ENCODE measurements at places on chromosomes 2 and 18.

DNA sequence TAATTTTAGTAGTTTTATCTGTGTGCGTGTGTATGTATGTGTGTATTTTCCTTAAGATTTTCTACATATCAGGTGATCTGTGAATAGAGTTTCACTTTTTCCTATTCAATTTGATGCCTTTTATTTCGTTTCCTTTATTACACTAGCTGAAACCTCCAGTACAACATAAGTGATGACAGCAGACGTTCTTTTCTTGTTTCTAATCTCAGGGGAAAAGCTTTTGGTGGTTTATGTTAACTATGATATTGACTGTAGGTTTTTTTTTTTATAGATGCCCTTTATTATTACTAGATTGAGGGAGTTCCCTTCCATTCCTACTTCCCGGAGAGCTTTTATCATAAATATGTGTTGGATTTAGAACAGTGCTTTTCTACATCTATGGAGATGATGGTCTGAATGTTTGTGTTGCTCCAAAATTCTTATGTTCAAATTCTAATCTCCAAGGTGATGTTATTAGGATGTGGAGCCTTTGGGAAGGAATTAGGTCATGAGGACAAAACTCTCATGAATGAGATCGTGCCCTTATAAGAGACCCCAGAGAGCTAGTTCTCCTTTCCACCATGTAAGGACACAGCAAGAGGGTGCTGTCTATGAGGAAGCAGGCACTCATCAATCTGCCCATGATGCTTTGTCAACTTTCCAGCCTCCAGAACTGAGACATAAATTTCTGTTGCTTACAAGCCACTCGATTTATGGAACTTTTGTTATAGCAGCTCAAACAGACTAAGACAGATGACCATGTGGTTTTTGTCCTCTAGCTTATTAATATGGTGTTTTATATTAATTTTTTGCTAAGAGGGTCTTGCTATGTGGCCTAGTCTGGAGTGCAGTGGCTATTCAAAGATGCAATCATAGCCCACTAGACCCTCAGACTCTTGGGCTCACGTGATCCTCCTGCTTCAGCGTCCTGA, 5.9 kb upstream of the RHBDD1 start:
- H3K27me3 ChIP-seq: no peaks in the 10 kb centered on the region
- H3K4me1 ChIP-seq: peaks cover 5% of the 10 kb centered on the region
- peaks cover 4% of the 10 kb centered on the region for H3K36me3 ChIP-seq
- DNase-seq: no peak

DNA sequence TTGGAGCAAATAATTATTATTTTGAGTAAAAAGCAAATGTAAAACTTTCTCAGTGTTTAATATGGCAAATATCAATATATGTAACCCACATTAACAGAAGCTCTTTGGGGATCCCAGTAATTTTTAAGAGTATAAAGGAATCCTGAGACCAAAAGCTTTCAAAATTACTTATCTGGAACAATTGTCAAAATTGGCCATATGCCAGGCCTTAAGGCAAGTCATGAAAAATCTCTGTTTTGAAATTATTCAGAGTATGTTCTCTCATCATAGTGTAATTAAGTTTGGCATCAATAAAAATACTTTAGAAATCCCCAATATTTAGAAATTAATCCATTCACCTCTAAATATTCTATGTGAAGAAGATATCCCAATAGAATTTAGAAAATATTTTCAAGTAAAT, 225.3 kb upstream of the ARL4C start:
- H3K36me3 ChIP-seq: no peaks in the 10 kb centered on the region
- no peak overlapping the region for H3K27ac ChIP-seq
- H3K27me3 ChIP-seq: peaks cover 6% of the 10 kb centered on the region
- no peak for DNase-seq
- no peak overlapping the region for H3K4me3 ChIP-seq

- H3K4me3 ChIP-seq: no peak overlapping the region
- no peak overlapping the region for H3K27ac ChIP-seq
These were observed 167.6 kb downstream of the KCNS3 start for GRCh38 chr2:18046017-18046416.

- H3K27me3 ChIP-seq: no peaks in the 10 kb centered on the region
- H3K4me1 ChIP-seq: peaks cover 6% of the 10 kb centered on the region
- H3K4me3 ChIP-seq: no peak overlapping the region
- no peak for DNase-seq
These were observed 10.6 kb upstream of the HNRNPLL start for GRCh38 chr2:38613126-38613848.

DNA sequence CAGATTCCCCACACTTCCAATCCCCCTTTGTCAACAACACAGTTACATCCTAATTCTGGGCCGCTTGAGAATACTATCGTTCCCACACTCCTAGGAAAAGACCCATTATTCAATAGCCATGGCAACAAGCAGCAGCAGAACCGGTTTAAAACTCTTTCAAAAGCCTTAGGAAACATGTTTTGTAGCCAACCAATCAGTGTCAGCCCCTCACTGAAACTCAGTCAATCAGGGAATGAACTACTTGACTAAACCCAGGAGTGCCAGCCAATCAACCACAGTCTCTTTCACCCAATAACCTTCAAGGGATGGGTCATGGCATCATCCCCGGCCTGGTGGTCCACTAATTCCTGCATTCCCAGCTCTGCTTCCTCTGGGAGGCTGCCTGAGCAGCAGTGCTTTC, 204.8 kb upstream of the HS6ST1 start:
- no peak for DNase-seq
- H3K4me3 ChIP-seq: no peak overlapping the region
- no peaks in the 10 kb centered on the region for H3K27me3 ChIP-seq
- H3K4me1 ChIP-seq: no peaks in the 10 kb centered on the region
- no peaks in the 10 kb centered on the region for H3K36me3 ChIP-seq

DNA sequence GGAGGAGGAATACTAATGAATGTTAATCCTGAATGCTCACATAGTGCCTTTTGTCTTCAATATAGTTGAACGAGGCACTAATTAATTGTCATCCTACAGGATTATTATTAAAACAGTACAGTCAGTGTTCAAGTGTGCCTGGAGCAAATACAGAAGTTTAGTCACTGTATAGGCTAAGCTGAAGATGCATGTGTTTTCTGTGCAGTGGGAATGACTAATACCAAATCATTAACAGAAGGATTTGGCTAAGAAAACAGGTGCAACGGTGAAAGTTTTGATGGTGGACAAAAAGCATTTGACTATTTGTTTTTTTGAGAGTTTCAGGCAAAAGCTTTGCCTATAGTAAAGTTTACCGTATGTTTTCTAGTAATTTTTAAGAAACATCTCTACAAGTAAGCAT, 62.8 kb downstream of the DCC start:
- no peaks in the 10 kb centered on the region for H3K36me3 ChIP-seq
- H3K4me1 ChIP-seq: no peaks in the 10 kb centered on the region
- no peaks in the 10 kb centered on the region for H3K27me3 ChIP-seq
- no peak for DNase-seq
- H3K4me3 ChIP-seq: no peak overlapping the region
- H3K27ac ChIP-seq: no peak overlapping the region

DNA sequence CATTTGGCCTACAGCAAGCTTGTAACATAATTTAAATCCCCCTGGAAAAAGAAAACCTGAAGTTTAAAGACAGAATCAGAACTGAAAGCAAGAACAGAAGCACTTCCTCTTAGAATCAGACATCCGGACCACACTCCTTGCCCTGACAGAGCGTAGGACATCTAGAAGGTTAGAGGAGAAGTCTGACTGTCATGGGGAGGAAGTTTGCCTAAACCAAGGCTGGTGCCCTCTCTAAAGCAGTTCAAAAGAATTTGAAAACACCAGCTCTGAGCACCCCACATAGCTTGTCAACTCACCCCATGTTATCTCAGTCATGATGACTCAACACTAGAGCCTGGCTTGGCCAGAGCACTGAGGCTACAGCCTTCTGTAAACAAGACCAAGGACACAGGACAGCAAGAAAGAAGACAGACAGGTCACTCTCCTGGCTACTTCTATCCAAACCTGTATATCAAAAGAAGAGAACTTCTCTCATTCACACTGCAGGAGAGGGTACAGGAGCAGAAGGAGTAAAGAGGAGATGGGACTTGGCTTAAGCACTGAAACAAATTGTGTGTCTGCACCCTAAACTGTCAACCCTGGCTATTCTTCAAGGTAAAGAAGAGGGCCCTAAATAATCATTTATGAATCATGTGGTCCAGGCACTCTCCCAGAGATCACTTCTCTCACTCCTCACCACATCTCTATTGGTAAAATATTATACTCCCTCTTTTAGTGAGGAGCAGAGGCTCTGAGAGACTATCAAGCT, 198.6 kb downstream of the MEMO1 start:
- peaks cover 3% of the 10 kb centered on the region for H3K4me1 ChIP-seq
- H3K27ac ChIP-seq: peak overlapping the region; percentile 52
- H3K36me3 ChIP-seq: no peaks in the 10 kb centered on the region
- no peak for DNase-seq
- no peak overlapping the region for H3K4me3 ChIP-seq
- H3K27me3 ChIP-seq: no peaks in the 10 kb centered on the region

DNA sequence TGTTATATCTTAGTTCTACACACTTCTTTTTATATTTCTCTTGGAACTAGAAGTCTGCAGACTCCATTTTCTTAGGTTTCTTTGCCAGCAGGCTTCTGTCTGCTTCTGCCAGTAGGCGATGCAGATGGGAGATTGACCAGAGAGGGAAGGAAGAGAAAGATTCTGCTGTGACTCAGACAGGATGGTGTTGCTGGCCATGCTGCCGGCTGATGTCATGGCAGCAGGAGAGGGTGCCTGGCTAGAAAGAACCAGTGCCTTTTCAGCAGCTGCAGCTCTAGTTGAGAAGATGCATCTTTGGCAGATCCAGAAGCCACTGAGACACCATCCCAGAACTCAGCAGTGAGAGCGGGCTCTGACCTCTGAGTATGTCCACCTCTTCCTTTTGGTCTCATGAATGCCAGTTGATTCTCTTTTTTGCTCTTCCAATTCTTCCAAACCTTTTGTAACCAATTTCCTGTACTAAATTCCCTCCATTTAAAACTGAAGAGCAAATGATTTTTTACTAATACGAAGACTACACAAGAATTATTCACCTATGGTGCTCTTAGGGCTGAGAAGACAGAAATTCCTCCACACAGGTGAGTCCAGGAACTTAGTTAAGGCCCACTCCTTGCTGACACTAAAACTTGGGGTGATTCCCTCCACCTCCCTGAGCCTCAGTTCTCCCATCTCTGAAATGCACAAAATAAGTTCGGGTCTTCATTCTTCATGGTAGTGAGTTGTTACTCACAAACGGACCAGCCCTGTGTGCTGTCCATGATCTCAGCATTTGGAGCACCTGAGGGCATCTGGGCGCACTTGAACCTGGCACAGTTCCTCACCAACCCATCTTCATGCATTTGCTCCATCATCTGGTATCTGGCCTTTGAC, 200.7 kb downstream of the MYCN start:
- H3K27ac ChIP-seq: no peak overlapping the region
- no peak overlapping the region for H3K4me3 ChIP-seq
- no peak for DNase-seq
- no peaks in the 10 kb centered on the region for H3K27me3 ChIP-seq
- no peaks in the 10 kb centered on the region for H3K36me3 ChIP-seq

- no peaks in the 10 kb centered on the region for H3K27me3 ChIP-seq
- no peaks in the 10 kb centered on the region for H3K4me1 ChIP-seq
- H3K4me3 ChIP-seq: no peak overlapping the region
- H3K27ac ChIP-seq: no peak overlapping the region
- no peak for DNase-seq
- no peaks in the 10 kb centered on the region for H3K36me3 ChIP-seq
These were observed 69.2 kb downstream of the MARCHF4 start for GRCh38 chr2:216302981-216303676.

- H3K27me3 ChIP-seq: no peaks in the 10 kb centered on the region
- no peak for DNase-seq
- no peaks in the 10 kb centered on the region for H3K36me3 ChIP-seq
- H3K27ac ChIP-seq: no peak overlapping the region
- H3K4me1 ChIP-seq: no peaks in the 10 kb centered on the region
- H3K4me3 ChIP-seq: no peak overlapping the region
These were observed 1768.4 kb upstream of the PIK3C3 start for GRCh38 chr18:40186677-40187076.

GRCh38 chr2:161381546-161381945, 34.6 kb upstream of the TBR1 start:
- H3K27ac ChIP-seq: no peak overlapping the region
- peaks cover 8% of the 10 kb centered on the region for H3K36me3 ChIP-seq
- H3K27me3 ChIP-seq: no peaks in the 10 kb centered on the region
- H3K4me1 ChIP-seq: no peaks in the 10 kb centered on the region

- no peak overlapping the region for H3K4me3 ChIP-seq
- no peaks in the 10 kb centered on the region for H3K36me3 ChIP-seq
- no peak for DNase-seq
- H3K4me1 ChIP-seq: no peaks in the 10 kb centered on the region
These were observed 150.2 kb upstream of the SPATS2L start for GRCh38 chr2:200156166-200156835.

DNA sequence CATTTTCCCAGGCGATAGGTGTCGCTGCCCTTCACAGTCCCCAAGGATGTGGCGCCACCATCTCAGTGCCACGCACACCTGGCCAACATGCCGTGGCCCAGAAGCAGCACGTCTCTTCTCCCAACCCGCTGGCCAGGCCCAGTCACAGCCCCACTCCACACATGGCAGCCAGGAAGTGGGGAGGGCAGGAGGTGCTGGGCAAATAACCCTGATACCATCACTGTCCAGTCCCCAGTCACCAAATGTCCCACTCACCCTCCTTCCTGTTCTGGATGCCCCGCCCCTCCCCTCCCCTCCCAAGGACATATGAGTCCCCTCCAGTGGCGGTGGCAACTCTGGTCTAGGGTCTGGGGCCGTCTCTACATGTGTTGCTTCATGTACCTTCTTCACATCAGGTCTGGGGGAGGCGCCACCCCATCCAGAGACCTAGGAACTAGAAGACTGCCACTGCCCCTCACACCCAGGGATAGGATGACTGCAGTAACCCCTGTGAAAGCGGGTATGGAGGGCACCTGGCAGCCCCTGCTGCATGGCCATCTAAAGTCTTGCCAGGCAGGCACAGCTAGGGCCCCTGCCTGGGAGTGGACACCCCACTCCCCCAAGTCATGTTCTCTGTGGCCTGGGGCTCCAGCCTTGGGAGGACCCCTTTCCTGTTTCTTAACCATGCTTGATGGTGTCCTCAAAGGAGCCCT, 7.3 kb upstream of the CAPN10 start:
- H3K4me1 ChIP-seq: peaks cover 6% of the 10 kb centered on the region
- H3K4me3 ChIP-seq: no peak overlapping the region
- peak overlapping the region; percentile 44 for H3K27ac ChIP-seq
- H3K36me3 ChIP-seq: peaks cover 45% of the 10 kb centered on the region
- no peaks in the 10 kb centered on the region for H3K27me3 ChIP-seq
- DNase-seq: no peak

DNA sequence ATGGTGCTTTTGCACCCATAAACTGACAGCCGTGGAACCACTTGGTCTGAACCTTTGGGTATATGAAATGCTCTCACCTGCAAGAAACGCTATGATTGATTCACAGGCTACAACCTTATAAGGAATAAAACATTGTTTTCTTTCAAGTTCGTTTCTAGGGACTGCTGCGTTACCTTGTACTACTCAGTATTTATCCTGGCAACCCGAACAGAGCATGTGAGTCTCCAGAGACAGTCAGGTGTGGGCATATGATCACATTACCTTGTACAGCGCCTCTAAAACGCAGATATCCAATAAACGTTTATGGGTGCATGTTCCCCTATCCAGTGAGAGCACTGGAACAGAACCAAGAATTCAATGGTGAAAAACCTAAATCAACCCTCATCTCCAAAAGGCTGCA, 1.7 kb downstream of the CCBE1 start:
- H3K4me1 ChIP-seq: peaks cover 2% of the 10 kb centered on the region
- no peak overlapping the region for H3K4me3 ChIP-seq
- H3K27me3 ChIP-seq: peaks cover 29% of the 10 kb centered on the region
- DNase-seq: no peak
- no peaks in the 10 kb centered on the region for H3K36me3 ChIP-seq
- H3K27ac ChIP-seq: no peak overlapping the region
